MV-4-11 (cell line): ENCODE measurements at places on chromosomes 4 and X.

DNA sequence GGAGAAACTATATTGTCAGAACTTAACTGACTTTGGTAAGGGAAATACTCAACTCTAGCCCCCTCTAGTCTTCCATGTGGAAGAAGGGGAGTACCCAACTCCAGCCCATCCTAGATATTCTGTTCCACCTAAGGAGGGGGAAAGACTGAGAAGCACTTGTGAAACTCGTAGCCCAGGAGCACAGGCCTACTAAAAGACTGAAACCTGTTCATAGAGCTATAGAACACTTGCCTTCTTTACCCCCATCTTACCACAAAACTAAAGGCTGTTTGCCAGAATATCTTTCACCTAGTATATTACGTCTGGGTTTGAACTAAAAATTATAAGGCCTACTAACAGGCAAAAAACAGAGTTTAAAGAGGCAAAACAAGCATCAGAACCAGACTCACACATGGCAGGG lies 15.5 kb downstream of the CLDN22 start:
- no peak for DNase-seq

DNA sequence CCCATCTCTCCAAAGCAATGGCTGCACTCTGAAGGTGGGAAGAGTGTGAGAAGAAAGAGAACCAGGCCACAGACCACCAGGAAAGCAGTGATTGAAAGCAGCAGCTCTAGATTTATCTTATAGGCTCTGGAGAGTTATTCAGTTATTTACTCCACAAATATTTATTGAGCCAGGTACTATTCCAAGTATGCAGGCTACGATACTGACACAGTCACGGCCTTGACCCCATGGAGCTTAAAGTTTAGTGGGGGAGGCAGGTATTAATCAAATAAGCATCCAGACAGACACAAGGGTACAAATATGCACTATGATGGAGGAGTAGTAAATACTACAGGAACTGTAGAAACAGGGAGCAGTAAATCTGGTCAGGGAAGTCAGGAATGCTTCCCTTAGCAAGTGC lies 2.8 kb downstream of the TMEM185A start:
- no peak for DNase-seq

DNA sequence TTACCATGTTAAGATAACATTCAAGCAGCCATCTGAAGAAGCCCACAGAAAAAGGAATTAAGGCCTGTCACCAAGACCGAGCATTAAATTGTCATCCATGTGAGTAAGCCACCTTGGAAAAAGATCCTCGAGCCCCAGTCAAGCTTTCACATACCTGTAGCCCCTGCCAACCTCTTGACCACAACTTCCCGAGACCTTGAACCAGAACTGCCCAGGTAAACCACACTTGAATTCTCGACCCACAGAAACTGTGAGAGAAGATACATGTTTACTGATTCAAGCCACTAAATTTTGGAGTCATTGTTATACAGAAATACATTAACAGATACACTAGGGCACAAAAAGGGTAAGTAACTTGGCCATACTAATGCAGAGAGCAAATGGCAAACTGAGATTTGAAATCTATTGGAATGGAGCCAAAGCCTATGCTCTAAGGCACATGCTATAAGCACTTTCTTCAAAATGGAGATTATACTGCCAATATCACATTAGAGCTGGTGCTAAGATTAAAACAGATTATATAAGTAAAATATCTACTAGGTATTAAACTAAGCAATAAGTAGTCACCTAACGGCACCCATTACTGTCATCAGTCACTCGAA lies 49.5 kb downstream of the FAM13A start:
- DNase-seq = no peak

- no peak for DNase-seq
Measured at GRCh38 chr4:73309211-73309610, 50.6 kb upstream of the ANKRD17 start.

DNA sequence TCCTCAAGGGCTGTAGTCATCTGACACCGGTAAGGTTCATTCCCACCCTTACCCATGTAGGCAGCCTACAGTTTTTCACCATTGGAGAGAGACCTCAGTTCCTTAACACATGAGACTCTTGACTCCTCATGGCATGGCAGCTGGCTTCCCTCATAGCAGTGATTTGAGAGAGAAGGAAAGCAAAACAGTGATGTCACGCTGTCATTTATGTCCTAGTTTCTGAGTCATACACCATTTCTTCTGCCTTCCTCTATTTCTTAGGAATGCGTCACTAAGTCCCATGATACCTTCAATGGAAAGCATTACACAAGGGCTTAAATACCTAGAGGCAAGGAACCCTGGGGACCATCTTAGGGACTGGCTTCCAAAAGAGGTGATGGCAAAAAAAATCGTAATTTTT lies 226.1 kb downstream of the SPCS3 start:
- peak; percentile 50 for DNase-seq

GRCh38 chrX:152177052-152177451 lies 38.7 kb upstream of the MAGEA10 start:
- no peak for DNase-seq
